ENCODE measurements at places on chromosomes 5 and 9.
A peak's percentile ranks its signal among the peaks of the same experiment; 100 is the strongest.

- no peak for DNase-seq
Observed at GRCh38 chr9:123642291-123643278, 286.6 kb downstream of the CRB2 start.

GRCh38 chr5:3845230-3845629, 249.6 kb downstream of the IRX1 start:
- no peak for DNase-seq

DNA sequence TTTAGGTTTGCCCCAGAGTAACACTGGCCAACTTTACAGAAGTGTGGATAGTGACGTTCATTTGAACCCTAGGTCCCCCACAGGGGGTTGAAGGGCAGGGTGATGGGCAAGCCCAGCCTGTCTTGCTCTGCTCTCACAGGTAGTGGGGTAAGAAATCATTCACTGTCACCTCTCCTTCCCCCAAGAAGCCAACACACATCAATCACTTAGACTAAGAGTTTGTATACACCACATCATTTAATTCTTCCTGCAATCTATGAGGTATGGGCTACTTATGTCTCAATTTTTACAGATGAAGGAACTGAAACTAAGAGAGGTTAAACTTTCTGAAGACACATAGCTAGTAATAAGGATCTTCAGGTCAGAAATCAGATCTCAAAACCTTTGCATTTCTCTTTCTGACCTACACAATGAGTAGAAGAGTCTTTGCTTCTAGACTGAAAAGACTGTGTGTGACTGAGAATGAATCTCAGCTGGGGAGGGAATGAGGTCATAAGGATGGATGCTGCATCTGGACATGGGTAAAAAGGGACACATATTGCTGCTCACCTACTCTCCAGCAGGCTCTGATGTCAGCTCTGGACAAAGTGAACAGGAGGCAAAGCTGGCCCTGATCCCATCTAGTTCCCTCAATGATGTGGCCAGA, 81.0 kb upstream of the EQTN start:
- no peak for DNase-seq

GRCh38 chr9:95451065-95451426, 65.7 kb downstream of the PTCH1 start:
- DNase-seq, result no peak

DNA sequence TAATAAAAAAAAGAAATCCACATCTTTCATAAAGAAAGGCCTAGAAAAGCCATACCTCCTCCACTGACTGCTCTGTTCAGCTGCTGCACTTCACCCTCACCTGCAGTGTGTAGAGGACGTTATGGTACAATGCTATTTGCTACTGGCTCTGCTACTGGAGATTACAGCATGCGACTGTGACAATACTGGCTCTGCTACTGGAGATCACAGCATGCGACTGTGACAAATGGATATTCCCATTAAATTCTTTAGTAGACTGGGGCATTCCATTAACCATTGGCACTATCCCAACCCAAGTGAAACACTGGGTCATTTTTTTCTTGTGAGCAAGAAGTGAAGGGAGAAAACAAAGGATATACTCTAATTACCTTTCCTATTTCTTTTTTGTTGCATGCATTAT, 1063.5 kb upstream of the DMAC1 start:
- DNase-seq, result no peak

- DNase-seq, result no peak
Observed at GRCh38 chr5:125834438-125835115, 588.6 kb upstream of the GRAMD2B start.

DNA sequence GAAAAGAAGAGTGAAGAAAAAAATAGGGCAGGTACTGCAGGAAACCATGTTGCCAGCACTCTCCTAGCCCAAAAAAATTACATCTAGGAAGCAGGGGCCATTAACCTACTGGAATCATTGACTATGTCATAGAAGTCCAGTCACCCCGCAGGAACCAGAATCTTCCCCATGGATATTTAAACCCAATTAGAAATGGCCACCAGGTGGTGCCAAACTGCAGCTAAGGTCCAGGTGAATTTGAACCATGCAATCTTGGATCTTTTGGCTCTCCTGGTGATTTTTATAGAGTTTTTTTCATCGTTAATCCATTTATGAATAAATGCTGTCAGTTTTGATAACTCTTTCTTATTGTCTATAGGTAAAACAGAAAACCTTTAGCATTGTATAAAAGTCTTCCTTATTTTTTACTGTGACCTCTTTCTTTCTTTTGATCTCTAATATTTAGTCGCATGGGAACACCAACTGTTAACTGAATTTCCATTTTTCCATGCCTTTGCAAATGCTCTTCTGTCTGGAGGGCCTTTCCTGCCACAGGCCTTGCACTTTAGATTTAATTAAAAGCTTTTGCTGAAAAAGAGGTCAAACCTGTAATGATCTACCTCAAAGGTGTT, 147.5 kb upstream of the FGF10 start:
- DNase-seq, result peak; percentile 32

DNA sequence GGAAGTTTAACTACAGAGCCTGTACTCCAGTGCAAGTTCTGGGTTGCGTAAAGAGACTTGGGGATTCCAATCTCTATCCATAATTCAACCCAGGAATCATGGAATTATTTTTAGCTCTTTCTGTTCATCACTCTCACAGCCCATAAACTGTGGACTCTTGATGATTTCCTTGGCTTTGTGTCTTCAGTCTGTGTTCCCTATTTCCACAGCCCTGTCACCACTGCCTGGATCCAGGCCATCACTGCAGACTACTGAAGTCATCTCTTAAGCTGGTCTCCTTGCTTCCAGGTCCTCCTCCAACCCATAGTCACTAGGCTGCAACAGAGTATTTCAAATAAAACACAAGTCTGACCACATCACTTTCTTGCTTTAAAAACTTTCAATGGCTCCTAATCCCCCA, 211.7 kb downstream of the PLK2 start:
- no peak for DNase-seq

All from stimulated activated CD4-positive, alpha-beta T cell treated with anti-CD3 and anti-CD28 coated beads, Interleukin-15, amount 100 ng/mL, for 24 hours (primary cell).